Right ventricle myocardium superior (tissue), 1 donor: ENCODE measurements at places on chromosomes 6 and 20. TPM values are rescaled to one million over a fixed set of nuclear protein-coding genes. Genes with fewer than 3 reads are reported as not detected.

DNA sequence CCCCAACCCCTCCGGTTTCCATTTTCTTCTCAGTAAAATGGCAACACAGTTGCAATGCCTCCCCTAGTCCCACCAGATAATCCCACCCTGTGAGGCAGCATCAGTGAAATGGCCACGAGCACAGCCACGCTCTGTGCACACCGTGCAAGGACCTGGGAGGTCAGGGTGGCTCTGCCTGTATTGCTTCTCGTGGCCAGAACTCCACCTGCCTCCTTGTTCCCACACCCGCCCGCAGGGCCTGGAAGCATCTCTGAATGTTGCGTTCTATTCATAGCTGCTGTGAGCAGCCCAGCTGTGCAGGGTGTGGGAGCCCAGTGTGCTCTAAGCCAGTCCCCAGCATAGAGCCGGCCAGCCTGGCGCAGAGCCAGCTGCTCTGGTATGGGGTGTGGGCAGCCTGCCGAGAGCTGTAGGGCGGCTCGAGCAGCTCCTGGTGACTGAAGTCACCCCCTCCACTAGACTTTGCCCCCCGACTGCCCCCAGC, 161.1 kb downstream of the DLL1 start:
- DNase-seq = peak; percentile 89

Gene LAMA2
- 115 TPM for total RNA-seq

Gene PTPRT
- total RNA-seq = 0.11 TPM

DNA sequence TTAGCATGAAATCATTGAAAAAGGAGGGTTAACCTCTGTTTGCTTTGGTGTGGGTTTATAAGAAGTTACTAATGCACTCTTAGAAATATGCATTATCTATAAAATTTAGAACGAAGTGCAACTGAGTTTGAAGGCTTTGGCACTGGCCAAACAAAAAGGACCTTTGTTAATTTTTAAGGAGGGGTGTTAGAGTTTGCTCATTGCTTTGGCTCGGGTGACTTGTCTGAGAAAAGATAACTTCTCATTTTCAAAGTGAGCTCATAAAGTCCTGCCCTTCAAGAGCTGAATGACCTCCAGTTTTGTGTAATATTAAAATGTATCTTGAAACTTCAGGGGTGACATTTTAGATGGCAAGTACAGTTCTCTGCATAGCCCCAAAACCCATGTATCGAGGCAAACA, 25.9 kb downstream of the NEDD9 start:
- no peak for DNase-seq

DNA sequence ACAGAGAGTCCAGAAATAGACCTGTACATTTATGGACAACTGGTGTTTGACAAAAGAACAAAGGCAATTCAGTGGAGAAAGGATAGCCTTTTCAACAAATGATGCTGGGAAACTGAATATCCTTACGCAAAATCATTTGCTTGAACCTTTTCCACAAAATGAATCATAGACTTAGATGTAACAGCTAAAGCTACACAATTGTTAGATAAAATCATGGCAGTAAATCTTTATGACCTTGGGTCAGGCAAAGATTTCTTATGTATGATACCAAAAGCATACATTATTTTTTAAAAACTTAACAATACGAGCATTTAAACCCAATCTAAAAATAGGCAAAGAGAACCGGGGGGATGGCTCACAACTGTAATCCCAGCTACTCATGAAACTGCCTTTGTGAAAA, 73.5 kb upstream of the DST start:
- DNase-seq = no peak

GRCh38 chr20:43681991-43682410, 15.1 kb downstream of the MYBL2 start:
- no peak for DNase-seq

Gene ELOVL4
- 0.13 TPM for total RNA-seq

DNA sequence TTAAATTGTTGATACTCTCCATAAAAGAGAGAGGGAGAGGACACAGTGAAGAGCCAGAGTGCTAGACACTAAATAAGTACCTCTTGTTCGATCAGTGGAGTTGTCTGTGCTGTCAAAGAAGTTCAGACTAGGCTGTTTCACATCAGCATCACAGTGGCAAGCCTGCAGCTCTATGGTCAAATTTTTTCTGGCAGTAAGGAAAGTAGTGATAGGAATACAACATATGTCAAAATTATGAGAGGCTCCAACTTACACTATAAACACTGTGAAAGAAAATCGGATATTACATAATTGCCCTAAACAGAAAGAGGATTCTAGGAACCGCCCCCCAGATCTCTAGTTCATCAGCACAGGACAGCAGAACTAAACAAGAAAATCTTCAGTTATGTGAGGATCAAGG, 23.1 kb downstream of the DNAH8 start:
- DNase-seq = no peak

Gene ARHGAP40
- not detected for total RNA-seq

- no peak for DNase-seq
Observed at GRCh38 chr6:30612213-30612612, 4.8 kb downstream of the PPP1R10 start.

- DNase-seq = no peak
Observed at GRCh38 chr6:16991981-16992629, 109.7 kb upstream of the STMND1 start.

DNA sequence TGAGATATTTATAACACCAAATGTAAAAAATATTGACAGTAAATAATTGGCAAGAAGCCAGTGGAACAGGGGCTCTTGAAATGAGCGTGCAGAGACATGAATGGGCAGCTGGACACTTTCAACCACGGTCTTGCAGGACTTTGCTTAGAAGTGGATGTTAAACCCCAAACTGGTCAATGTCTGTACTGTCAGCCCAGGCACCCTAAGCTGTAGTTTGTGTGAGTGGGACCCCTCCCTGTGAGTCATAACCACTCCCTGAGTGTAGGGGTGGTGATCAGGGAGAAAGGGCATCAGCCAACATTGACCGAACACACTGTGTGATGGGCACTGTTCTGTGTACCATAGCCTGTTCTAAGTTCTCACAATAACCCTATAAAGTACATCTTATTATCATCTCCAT, 108.6 kb downstream of the FIG4 start:
- no peak for DNase-seq

Gene ADGB
- not detected for total RNA-seq

DNA sequence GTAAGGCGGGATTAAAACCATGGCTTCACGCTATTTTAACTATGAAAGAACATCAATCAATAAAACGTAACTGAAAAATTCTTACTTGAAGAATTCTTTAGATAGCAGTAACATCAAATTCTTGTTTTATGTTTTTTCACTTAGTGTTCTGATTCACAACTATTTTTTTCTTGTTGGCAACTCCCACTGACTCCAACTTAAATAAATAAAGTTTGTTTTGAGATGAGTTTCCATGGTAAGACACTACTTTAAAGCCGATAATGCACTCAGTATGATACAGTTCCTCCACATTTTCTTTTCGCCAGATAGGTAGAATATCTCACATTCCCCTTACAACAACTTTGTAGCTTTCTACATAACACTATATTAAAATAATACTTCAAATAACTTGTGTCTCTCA, 33.1 kb upstream of the CNKSR3 start:
- no peak for DNase-seq

- no peak for DNase-seq
Observed at GRCh38 chr6:21134356-21134755, 459.2 kb upstream of the SOX4 start.

Gene FKBP1C
- 0.40 TPM for total RNA-seq

DNA sequence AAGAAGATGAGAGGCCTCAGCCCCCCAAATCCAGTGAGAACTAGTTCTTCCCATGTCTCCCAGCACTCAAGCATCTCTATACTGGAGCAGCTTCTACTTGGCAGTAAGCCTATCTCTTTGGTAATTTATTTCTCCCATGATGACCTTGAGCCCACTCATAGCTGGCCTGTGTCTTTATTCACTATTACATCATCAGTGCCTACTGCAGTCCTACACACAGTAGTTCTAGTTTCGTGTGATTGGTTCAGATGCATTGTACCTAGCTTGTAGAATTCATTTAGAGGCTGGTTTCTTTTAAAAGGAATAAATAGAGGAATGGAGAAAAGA, 255.6 kb upstream of the ZFP64 start:
- no peak for DNase-seq

Gene MAP7
- total RNA-seq = 2.1 TPM

GRCh38 chr20:32045999-32046398, 6.0 kb upstream of the HCK start:
- DNase-seq = no peak

DNA sequence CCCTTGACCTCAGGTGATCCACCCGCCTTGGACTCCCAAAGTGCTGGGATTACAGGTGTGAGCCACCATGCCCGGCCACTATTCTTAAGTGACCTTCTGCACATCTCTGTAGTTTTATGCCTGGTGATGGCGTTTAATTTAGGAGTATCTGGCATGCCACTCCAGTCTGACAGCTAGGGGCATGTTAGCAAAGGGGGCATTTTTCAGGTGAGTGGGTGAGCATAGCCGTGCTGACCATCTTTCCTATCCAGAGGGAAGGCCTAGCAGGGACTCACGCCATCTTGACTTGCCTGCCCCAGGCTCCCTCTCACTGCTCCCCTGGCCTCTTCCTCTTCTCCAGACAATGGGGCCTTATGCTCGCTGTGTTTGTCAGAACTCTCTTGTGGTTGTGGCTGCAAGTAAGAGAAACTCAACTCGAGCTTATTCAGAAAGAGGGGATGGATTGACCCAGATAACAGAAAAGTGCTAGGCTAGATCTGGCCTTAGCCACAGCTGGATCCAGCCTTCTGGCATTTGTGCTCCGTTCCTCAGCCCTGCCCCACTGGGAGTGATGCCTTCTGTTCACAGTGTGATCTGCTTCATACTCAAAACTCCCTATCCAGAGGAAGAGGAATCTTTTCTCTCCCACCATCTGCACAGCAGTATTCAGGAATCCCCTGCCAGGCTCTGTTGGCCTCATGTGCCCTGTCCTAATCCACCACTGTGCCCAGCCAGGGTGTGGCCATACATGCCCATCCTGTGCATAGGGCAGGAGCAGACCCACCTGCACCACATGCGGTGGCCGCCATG, 174.5 kb upstream of the AKAP12 start:
- no peak for DNase-seq

Gene TTBK1
- total RNA-seq = 0.13 TPM

Gene HACE1
- 5.8 TPM for total RNA-seq

DNA sequence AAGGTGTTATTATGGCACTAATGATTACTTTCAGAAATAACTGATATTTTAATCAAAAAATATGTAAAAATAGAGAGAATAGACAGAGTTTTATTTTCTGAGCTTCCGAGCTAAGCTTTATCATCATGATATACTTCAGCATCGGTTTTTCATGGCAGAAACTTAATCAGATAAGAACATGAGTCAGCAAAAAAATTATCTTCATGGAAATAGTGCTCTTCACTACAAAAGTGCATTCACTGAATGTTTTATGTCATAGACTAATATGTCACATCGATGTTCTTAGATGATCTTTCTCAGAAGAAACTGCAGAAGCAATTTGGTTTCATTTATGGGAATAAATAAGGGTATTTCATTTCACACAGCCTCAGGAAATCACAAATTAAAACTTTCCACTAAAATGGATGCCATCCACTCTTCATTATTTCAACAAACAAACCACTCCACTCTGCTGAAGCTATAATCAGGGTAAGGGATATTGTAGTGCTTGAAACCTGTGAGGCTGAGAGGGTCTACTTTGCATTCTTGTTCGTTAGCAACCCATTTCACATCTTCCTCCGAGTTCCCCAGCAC, 10.2 kb upstream of the MAP3K7 start:
- DNase-seq = no peak

DNA sequence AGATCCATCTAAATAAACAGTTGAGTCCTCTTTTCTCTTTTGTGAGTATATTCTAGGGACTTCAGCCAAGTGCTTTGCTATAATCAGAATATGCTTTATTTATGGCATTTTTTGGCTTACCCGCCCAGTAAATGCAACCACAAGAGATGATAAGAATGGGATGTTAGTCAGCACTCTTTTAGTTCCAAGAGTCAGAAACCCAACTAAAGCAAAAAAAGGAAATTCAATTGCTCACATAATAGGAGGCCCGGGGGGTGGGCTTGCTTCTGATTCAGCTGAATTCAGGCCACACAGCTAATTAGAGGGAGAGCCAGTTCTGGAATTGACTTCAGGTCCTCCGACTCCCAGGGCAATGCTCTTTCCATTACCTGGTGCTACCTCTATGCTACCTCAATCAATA, 250.6 kb downstream of the FARS2 start:
- DNase-seq = no peak

- no peak for DNase-seq
Observed at GRCh38 chr6:128882560-128882959, 378 bp upstream of the LAMA2 start.
